Muscle of leg (tissue), 16 donors: ENCODE measurements at places on chromosomes 7 and 10. TPM values are rescaled to one million over a fixed set of nuclear protein-coding genes. Genes with fewer than 3 reads are reported as not detected.

Gene IGFBP3
- polyA plus RNA-seq = 203 TPM

- DNase-seq = peak; percentile 33
Measured at GRCh38 chr10:24907956-24908355, 44.5 kb downstream of the PRTFDC1 start.

DNA sequence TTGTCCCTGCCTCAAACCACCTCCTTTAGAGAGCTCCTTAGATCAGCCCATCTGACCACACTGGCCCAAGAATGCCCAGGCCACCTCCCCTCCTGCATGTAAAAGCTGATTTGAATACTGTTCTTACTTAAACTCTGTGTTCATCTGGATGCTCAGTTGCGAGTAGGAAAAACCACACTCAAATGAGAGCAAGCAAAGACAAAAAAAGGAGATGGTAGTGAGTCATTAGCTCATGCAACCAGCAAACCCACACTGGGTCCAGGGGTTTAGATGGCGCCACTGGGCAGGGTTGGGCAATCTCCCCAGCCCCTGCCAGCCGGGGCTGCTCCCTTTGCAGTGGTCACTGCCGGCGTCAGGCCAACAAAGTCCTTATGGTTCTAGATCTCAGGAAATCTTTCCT lies 32.7 kb downstream of the TSPAN15 start:
- no peak for DNase-seq

Gene ITGB8
- 5.4 TPM for polyA plus RNA-seq

Gene GNG11
- polyA plus RNA-seq = 30.3 TPM

DNA sequence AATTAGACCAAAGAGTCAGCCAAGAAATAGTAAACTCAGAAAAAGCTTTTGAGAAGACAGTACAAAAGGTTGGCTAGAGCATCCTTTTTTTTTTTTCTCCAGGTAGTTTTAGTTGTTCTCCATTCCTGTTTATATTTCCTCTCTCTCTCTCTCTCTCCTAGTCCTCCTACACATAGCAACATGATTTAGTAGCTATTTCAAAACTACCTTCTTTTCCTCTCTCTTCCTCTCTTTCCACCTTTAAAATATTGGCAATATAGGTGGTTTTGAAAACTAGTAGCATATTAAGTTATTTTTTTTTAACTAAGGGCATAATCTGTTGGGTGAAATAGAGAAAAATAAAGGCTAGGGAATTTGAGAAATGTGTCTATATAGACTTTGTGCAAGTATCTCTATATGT lies 5.0 kb downstream of the SKIDA1 start:
- DNase-seq = no peak

DNA sequence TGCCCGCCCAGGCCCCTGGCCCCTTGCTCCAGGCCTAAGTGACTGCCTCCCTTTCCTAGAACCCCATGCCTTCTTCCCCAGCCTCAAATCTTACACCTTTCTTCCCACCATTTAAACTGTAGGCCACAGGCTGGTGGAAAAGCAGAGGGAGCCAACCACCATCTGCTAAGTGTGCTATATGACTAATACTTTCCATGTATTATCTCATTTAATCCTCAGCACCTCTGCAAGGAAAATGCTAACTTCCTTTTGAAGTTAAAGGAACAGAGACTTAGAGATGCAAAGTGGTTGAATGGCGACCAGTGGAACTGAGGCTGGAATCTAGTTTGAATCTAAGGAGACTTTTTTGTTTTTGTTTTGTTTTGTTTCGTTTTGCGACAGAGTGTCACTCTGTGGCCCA lies 17.8 kb upstream of the MTPAP start:
- no peak for DNase-seq

Gene AKR1C4
- not detected for polyA plus RNA-seq

GRCh38 chr7:94272821-94273583 lies 121.7 kb upstream of the COL1A2 start:
- DNase-seq = no peak

DNA sequence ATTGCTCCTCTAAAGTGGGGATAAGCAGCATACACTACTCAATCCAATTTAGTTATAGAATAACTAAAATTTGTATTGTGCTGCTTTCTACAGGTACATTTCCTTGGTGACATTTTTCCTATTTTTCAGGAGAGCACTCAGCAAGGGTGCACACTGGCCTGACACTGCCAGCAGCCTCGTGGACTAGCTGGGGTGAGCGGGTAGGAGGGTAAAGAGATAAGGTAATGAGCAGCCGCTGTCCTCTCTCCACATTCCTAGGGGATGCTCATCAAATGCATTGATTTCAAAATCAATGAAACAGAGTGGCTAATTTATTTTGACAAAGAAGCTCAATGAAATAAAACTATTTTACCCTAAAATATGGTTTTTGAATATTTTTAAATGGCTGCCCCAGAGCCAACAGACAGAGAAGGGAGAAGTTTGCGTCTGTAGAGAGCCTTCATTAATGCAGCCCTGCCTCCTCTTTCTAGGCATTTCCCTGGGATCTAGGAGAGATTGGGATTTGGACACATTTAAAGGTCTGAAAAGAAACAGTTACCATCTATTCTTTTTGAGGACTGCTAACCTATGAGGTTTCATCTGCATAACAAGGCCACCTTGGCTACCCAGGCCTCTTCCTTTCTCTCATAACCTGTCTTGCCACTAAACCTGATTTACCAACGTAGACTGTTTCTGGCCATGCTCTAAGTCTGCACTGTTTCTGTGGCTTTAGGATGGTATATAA lies 561.0 kb downstream of the IPMK start:
- no peak for DNase-seq

Gene WDR37
- polyA plus RNA-seq = 11.1 TPM

- DNase-seq = no peak
Measured at GRCh38 chr7:16399265-16399831, 22.0 kb downstream of the CRPPA start.

- no peak for DNase-seq
Measured at GRCh38 chr7:105623378-105623777, 42.1 kb upstream of the EFCAB10 start.

Gene TLX1
- not detected for polyA plus RNA-seq
